ENCODE measurements at places on chromosomes 2 and 18.

DNA sequence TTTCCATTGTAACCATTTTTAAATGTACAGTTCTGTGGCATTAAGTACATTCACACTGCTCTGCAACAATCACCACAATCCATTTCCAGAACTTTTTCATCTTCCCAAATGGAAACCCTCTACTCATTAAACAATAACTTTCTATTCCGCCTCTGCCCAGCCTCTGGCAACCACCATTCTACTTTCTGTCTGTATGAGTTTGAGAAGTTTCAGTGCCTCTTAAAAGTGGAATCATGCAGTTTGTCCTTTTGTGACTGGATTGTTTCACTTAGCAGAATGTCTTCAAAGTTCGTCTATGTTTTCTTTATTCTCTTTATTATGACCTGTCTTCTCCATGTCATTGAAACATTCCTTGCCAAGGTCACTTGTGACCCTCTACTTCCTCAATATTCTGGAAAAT, 22.0 kb upstream of the PELI1 start:
- no peak for DNase-seq

GRCh38 chr2:217105733-217106649, 246.1 kb upstream of the TNP1 start:
- DNase-seq, result no peak

- DNase-seq, result no peak
Observed at GRCh38 chr2:231393149-231394131, 2.1 kb upstream of the B3GNT7 start.

- no peak for DNase-seq
Observed at GRCh38 chr2:75100011-75100800, 99.1 kb downstream of the TACR1 start.

DNA sequence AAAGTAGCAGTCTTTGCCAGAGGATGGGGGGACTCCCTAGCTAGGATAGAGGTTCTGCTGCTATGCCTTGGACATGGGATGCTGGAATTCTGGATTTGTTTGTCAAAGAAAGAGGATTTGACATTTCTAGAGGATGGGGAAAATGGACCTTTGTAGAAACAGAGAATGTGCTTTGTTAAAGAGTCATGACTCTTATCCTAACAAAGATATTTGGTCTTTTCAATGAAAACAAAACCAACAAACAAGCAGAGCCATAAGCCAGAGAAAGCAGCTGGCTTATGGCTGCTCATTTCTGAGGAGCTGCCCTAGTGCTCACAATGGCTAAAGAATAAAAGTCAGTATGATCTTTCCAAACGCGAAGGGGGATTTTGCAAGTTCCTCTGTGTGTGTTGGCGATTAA, 40.8 kb upstream of the MAPRE2 start:
- no peak for DNase-seq

DNA sequence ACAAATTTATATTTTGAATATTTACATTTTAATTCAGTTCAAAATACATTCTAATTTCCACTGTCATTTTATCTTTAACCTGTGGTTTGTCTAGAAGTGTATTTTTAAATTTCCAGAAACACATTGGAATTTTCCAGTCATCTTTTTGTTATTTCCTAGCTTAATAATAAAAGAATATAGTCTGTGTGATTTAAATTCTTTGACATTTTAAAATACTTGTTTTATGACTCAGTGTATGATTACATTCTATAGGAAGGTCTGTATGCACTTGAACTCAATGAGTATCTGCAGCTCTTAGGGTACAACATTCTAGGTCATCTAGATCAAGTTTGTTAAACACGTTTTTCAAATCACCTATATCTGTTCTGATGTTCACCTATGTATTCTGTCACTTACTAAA, 88.3 kb upstream of the MBOAT2 start:
- DNase-seq, result no peak

- DNase-seq, result no peak
Observed at GRCh38 chr2:220811115-220811514, 761.0 kb downstream of the EPHA4 start.

DNA sequence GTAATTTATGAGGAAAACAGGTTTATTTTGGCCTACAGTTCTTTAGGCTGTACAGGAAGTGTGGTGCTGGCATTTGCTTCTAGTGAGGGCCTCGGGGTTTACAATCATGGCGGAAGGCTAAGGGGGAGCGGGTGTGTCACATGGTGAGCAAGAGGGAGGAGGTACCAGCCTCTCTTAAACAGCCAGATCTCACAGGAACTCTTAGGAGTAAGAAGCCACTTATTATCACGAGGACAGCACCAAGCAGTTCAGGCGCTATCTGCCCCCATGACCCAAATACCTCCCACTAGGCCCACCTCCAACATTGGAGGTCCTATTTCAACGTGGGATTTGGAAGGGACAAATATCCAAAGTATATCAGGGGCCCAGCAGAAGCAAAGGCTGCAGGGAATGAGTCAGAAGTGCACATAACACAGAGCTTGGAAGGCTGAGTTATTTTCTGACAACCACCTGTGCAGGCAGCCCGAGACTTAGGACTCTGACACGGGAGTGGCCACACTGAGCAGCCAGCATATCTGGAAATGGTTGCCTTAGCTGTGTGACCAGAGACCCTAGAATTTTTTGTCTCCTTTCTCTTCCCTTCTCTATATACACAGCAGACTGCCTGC, 170.9 kb downstream of the PRPF40A start:
- no peak for DNase-seq

GRCh38 chr2:201866643-201867473, 60.5 kb downstream of the CDK15 start:
- DNase-seq, result no peak

- DNase-seq, result no peak
Observed at GRCh38 chr2:10255189-10256030, 47.3 kb upstream of the HPCAL1 start.

GRCh38 chr2:128038411-128038810, 10.6 kb upstream of the SAP130 start:
- no peak for DNase-seq

DNA sequence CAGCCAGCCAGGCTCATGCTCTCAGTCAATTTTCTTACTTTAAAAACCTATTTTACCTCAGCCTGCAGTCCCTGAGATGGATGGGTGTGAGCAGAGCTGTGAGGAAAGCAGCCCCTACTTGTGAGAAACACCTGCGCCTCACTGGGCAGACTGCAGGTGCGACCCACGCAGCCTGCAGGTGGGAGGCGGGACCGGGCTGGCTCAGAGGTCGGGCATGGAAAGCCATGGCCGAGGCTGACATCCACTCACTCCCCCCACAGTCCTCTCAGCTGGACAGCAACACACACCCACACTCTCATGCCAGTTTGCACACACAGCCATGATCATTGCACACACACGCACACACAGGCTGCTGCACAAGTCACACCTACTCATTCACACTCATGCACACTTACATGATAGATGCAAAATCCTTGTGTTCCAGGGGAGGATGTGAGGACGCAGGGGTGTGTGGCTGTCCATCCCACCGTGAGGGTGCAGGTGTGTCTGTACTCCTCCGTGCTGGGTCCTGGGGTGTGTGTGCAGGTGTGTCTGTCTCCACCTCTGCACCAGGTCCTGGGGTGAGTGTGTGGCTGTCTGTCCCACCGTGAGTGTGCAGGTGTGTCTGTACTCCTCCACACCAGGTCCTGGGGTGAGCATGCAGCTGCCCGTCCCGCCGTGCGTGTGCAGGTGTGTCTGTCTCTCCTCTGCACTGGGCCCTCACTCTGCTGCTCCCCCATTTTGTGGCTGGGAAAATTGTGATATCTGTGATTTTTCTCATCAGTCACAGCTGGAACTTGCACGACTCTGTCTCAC, 166.5 kb downstream of the RTP5 start:
- no peak for DNase-seq

GRCh38 chr18:70641156-70641775, 352.4 kb downstream of the SOCS6 start:
- no peak for DNase-seq

DNA sequence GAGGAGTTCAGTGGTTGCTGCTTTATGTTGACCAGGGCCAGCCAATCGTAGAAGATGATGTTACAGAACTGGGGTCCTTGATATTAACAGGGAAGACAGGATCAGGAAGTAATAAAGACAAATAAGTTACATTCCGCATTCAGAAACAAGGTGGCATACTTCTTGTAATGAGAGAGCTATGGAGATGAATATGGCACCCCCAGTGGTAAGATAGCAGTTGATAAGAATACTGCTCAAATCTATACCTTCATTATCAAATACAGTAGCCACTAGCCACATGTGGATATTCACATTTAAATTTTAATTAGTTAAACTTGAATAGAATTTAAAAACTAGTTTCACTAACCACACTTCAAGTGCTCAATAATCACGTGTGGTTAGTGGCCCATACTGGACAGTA, 290.4 kb upstream of the RBMS1 start:
- no peak for DNase-seq

DNA sequence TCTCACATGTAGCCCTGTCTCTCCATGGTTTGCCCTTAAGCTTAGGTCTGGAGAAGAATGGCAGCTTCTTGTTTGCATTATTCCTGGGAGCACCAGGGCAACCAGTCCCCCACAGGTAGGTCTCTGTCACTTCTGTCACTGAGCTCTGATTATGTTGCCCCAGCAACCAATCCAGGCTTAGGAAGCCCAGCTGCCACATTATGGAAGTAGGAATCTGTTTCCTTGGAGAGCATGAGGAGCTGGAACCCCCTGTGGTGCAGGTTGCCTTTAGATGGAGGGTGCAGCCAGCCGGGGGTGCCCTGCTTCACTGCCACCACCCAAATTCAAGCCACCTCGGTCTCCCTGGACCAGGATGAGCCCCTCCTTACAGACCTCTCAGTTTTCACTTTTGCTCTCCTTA, 4.8 kb downstream of the RESP18 start:
- no peak for DNase-seq
